ENCODE measurements at places on chromosomes 2 and 18. TPM values are rescaled to one million over a fixed set of nuclear protein-coding genes. Genes with fewer than 3 reads are reported as not detected.

- no peak for DNase-seq
Measured at GRCh38 chr2:72109291-72109690, 38.4 kb downstream of the CYP26B1 start.

DNA sequence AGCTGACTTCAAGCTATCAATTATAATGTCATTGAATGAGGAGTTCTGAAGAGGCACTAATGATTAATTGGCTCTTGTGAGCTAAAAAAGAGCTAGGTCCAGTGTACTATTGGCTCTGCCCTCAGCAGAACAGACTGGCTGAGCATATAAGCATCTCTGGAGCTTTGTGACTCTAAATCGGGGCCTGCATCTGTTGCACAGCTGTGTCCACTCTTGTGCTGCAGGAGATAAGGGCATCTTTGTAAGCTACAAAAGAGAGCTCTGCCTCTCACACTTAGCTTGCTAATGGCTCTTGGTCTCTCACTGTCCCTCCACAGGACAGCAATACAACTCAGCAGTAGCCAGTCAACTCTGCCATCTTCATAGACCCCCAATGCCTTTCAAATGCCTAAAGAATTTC lies 61.5 kb upstream of the L3MBTL4 start:
- no peak for DNase-seq

DNA sequence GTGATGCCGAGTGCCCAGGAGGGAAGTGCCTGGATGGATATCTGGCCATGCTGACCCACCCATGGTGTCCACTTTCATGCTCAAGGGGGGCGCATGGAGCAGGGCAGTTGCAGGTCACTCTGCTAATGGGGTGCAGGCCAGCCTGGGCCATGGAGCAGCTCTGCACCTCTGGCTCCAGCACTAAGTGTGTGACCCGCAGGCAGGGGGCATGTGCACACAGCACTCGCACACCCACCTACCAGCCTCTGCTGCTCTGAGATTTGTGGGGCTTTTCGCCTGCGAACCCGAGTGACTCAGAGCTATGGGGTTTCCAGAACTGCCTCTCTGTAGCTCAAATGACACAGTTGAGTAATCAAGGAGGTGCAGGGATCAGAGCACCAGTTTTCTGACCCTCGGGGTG lies 66.2 kb downstream of the CYP26B1 start:
- no peak for DNase-seq

GRCh38 chr18:48392268-48392667 lies 16.9 kb downstream of the ZBTB7C start:
- DNase-seq: no peak

IAH1 gene
- 39.0 TPM for total RNA-seq

UGT1A5 gene
- not detected for total RNA-seq

Measured in activated T-cell treated with anti-CD3 and anti-CD28 coated beads, Interleukin-2, amount 50 U/mL, for 4 hours (primary cell).